SJCRH30 (cell line): ENCODE measurements at places on chromosomes 1 and 21. TPM values are rescaled to one million over a fixed set of nuclear protein-coding genes. Genes with fewer than 3 reads are reported as not detected.

- no peak for DNase-seq
Observed at GRCh38 chr1:159179906-159180305, 8.5 kb downstream of the CADM3 start.

DNA sequence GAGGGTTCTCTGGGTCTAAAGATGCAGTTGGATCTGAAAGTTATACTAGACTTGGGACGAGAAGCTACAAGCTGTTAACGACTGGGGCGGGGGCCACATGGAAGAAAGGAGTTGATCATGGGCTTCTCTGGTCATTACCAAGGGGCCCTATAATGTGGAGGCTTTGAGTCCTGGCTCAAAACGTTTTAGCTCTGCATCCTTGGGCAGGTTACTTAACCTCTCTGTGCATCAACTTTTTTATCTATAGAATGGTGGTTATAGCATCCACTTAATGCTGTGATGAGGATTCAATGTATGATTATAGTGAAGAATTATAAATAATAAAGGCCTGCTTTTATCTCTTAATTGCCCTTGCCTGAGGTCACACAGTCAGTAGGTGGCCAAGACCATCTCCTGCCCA lies 53.1 kb downstream of the UBIAD1 start:
- DNase-seq: no peak

DNA sequence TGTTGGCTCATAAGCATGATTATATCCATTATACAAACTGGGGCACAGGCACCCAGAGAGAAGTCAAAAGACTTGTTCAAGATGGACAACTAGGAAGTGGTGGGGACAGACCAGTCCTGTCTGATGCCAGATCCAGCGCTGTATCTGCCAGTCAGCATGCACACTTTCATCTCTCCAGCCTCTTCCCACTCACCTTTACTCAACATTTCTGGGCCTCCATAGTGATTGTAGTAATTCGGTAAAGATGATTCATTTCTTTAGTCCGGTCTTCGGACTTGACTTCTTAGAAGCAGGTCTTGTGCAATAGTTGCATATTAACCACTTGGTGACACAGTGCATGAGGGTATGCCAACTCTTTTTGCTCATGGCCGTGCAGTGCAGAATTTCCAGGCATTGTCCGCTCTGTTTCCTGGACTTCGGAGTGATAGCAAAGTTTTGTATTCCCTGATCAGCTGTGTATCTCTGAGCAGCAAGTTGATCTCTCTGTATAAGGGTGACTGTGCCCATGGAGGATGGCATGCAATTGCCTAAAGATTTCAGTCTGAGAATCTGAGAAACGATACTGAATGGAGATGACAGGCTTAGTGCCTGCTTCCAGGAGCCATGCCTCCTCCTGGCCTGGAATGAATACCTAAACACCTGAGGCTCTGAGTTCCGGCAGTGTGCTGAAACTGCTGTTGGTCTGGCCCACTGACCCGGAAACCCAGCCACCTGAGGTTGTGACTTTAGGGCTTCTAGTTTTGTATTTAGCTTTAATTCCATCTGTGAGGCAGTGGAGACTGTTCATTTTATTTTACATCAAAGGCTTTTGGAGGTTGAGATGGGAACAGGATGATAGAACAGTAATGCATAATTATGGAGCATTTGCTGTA lies 39.0 kb downstream of the GALNT2 start:
- DNase-seq: no peak

- no peak for DNase-seq
Observed at GRCh38 chr1:207612762-207613161, 32.2 kb upstream of the CR1L start.

Gene GUCA2A
- total RNA-seq: not detected in 2 replicates
